ENCODE measurements at places on chromosomes 16 and 17. TPM values are rescaled to one million over a fixed set of nuclear protein-coding genes. Genes with fewer than 3 reads are reported as not detected.

- no peak for DNase-seq
Measured at GRCh38 chr16:29916979-29917378, 9.0 kb downstream of the KCTD13 start.

- DNase-seq = no peak
Measured at GRCh38 chr17:59361386-59361785, 29.9 kb downstream of the YPEL2 start.

- DNase-seq = no peak
Measured at GRCh38 chr16:89422905-89423630, 67.3 kb downstream of the ANKRD11 start.

GRCh38 chr17:63816123-63816522 lies 11.1 kb upstream of the PSMC5 start:
- no peak for DNase-seq

DNA sequence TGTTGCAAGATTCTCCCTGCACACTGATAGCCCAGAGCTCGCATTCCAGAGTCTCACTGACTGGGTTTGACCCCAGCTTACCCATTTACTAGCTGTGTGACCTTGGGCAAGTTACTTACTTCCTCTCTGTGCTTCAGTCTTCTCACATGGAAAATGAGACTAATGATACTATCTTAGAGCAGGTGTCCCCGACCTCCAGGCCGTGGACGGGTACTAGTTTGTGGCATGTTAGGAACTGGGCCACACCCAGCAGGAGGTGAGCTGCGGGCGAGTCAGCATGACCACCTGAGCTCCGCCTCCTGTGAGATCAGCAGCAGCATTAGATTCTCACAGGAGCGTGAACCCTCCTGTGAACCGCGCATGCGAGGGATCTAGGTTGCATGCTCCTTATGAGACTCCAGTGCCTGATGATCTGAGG lies 15.8 kb downstream of the ANKFY1 start:
- no peak for DNase-seq

ITGB4 gene
- total RNA-seq = 303 TPM

CCDC78 gene
- total RNA-seq = 5.3 TPM

C17orf100 gene
- total RNA-seq = 1.8 TPM

PSMD12 gene
- total RNA-seq = 57.8 TPM

All from ureter (tissue), 1 donor.